NCI-H524 (cell line): ENCODE measurements at places on chromosomes 5 and 9.

GRCh38 chr9:124242331-124243194 is 15.2 kb upstream of the NEK6 start:
- DNase-seq: peak; percentile 95

- DNase-seq: no peak
Measured at GRCh38 chr9:14220256-14220655, 93.7 kb downstream of the NFIB start.

- DNase-seq: peak; percentile 6
Measured at GRCh38 chr5:78666041-78666444, 17.5 kb upstream of the LHFPL2 start.

GRCh38 chr5:159040181-159040580 is 59.5 kb downstream of the EBF1 start:
- no peak for DNase-seq

DNA sequence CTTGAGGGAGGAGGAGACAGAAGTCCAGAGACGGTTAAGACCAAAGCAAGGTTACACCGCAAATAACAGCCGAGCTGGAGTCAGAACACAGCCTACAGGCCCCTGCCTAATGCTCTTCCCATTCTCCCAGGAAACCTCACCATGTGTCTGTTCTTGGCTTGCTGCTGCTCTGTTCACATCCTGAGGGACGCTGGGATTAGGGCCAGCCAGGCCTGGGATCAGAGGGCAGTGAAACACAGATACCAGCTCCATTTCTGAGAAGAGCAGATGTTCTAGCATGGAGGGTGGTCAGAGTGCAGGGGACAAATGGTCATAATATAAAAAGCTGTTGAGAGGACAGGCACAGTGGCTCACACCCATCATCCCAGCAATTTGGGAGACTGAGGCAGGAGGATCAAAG is 124.8 kb upstream of the LARP1 start:
- DNase-seq: no peak

DNA sequence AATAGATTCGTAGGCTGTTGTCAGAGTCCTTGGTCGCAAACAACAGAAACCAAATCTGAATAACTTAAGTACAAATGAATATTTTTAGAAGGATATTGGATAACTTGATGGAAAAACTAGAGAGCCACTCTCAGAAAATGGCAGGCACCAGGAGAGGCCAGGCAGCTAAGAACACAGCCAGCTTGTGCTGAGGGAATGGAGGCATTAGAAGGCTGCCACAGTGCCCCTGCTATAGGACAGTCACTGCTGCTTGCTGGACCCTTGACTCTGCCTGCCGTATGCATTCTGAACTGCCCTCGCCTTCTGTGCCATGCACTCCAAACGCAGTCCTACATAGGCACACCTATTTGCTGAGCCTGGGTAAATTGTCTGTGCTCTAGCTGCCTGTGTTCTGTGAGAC is 78.6 kb downstream of the MAST4 start:
- DNase-seq: no peak

DNA sequence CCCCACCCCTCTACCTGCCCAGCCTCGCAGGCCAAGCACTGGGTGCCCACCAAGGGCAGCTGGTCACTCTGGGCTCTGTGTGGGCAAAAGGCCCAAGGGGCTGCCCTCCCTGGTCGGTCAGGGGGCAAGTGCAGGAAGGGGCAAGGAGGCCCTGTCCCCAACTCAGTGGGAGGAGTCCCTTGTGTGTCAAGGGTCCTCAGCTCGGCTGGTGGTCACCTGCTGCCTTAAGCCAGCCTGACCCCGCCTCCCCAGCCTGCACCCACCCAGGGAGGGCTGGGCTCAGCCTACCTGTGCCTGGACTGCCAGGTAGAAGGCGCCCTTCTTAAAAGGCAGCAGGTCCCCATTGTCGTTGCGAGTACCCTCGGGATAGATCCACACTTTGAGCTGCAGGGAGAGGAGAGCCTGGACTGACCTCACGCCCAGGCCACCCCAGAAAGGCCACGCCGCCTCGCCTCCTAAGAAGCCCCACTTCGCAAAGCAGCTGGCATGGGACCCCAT is 10.9 kb downstream of the AGPAT2 start:
- DNase-seq: no peak

DNA sequence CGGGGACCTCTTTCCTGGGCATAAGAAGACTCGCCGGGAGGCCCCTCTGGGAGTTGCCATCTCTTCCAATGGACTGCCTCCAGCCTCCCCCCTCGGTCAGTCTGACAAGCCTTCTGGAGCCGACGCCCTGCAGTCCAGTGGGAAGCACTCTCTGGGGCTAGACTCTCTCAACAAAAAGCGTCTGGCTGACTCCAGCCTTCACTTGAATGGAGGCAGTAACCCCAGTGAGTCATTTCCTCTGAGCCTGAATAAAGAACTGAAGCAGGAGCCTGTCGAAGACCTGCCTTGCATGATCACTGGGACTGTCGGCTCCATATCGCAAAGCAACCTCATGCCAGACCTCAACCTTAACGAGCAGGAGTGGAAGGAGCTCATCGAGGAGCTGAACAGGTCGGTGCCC is 28.4 kb upstream of the LTC4S start:
- DNase-seq: no peak
